ENCODE measurements at places on chromosomes 6 and 20.

DNA sequence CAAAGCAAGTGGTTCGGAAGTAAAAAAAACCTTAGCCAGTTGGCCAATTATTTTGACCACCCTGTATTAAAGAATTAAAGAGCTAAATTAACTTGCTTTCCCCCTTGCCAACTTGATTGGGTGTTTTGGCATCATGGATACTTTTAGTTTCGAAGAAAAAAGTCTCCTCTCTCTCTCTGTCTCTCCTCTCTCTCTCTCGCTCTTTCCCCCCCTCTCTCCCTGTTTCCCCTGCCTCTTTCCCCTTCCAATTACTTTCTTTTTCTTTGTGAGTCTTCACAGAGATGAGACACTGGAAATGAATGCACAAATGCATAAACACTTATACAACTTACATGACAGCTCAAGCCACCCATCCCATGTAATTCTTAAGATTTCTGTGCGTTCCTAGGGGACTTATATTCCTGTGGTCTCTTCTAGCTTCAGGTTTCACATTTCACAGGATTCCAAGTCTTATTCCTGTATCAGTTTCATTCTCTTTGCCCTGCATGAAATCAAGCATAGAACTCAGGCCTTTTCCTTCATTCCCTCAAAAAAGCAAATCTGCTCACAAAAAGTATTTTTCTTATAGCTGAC, 32.9 kb upstream of the EYA4 start:
- DNase-seq = no peak

DNA sequence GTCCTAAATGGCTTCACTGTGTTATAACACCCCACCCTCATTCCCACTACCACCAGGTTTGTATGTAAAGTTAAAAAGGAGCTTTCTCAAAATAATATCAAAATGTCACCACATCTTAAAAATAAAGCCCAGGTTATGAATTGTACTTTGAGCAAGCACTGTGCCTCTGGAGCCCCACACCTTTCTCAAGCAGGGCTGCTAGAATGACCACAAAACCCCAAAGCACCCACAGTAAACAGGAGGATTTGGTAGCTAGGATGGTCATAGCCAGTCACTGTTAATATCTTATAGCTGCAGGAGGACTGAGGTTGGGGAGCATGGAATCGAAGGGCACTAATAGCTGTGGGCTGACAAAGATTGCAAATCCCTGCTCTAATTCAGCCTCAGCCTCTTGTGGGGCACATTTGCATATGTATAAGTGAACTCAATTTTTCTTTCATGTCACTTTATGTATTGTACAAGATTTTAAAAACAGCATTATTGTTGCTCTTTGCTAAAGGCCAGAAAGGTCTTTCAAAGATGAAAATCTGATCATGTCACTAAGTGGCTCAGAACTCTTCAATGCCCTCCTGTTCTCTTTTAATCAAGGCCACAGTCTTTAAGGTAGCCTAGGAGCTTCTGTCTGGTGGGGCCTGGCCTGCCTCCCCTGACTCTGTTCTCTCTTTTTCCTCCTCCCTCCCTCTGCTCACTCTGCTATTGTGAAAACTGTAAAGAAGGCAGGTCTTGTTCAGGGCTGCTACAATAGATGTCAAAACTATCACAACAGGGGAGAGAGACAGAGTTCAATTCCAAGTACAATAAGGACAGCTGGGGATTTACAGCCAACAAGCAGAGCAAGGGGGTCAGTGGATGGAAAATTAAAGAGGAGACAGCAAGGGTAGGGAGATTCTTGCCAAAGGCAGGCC, 101.6 kb downstream of the TMEM200A start:
- no peak for DNase-seq

GRCh38 chr6:84017709-84018452, 15.7 kb upstream of the MRAP2 start:
- no peak for DNase-seq

DNA sequence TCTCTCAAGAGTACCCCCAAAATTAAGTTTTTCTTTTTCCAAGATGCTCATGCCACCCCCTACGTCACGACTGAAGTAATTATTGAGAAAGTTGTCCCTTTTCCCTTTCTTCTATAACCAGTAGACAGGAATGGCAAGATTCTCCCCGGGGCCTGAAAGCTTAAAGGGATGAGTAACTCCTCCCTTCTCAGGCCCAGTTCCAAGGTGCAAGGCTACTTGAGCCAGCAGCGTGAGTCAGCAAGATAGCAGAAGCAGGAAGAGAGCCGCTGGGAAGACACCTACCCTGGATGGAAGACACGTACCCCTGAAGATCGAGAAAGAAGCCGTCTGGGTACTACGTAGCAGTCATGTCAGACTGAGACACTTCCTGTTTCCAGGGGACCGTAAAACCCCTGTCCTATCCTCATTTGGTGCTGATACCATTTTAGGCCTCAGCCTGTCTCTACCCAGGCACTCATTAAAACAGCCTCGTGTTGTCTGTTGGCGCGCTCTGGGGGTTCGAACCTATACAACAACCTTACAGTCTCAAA, 241.0 kb downstream of the ADGRG6 start:
- DNase-seq = peak; percentile 7

DNA sequence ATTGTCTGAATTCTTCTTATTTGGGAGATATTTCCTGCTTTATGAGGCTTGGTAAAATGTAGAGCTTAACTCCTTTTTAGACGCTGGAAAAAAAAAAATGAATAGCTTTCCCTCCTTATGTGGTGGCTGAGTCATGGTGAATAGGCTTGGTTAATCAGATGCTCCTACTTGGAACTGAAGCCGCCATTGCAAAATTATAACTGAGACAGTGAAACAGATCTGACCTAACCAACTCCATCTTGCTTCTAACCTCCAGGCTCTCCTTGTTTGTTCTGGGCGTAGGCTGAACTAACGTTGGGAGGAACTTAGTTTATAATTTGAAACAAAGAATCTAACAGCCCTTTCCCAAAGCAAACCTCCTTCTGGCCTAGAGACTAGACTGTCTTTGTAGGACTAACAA, 43.2 kb upstream of the PLCB4 start:
- no peak for DNase-seq

DNA sequence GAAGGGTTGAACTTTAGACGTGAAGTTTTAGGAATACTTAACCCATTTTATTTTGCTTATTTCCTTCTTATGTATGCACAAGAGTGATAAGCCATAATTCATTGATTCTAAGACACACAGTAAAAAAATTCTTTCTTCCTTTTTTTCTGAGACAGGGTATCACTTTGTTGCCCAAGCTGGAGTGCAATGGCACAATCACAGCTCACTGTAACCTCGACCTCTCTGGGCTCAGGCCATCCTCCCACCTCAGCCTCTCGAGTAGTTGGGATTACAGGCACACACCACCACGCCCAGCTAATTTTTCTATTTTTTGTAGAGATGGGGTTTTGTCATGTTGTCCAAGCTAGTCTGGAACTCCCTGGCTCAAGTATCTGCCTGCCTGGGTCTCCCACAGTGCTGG, 116.6 kb upstream of the RNF24 start:
- DNase-seq = no peak

DNA sequence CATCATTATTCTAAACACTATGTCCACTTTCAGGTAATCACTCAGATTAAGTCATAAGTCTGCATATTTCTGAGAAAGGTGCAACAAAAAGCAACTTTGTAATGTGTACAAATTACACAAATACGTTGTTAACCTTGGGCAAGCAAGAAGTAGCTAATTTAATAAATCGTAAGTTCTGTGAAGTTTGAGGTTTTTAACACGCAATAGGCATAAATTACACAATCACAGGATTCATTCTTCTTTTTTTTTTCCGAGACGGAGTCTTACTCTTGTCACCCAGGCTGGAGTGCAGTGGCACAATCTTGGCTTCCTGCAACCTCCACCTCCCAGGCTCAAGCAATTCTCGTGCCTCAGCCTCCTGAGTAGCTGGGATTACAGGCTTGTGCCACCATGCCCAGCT, 57.2 kb upstream of the F13A1 start:
- DNase-seq = no peak

DNA sequence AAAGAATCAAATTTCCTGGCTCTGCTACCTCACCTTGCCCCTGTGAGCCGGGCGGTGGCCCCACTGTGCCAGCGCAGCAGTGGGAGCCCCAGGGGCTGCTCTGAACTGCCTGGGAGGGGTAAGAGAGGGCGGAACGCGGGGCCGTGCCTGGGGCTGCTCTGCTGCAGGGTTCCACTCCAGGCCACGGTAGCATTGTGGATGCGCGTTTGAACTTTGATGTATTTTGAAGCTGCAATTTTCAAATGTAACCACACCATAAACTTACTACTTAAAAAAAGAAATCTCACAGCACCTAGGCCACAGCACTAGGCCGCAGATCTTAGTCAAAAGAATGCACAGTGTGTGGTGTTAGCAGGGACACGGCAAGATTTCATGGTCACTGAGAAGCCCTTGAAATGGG, 57.5 kb downstream of the PRDM1 start:
- no peak for DNase-seq

GRCh38 chr6:27893836-27894807, 18.1 kb downstream of the OR2B2 start:
- DNase-seq = peak; percentile 82

- peak; percentile 15 for DNase-seq
Observed at GRCh38 chr6:162385980-162386379, 341.6 kb downstream of the PRKN start.

DNA sequence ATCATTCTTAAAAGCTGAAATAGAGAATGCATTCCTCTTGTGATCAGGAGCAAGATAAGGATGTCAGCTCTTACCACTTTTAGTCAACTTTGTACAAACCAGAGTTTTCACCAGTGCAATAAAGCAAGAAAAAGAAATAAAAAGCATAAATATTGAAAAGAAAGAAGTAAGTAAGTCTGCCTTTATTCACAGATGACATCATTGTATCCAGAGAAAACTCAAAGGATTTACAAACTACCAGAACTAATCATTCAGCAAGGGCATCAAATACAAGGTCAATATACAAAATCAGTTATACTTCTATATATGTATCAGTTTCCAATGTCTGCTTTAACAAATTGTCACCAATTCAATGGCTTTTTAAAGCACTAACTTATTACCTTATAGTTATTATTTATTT, 13.4 kb downstream of the TTLL9 start:
- DNase-seq = no peak

DNA sequence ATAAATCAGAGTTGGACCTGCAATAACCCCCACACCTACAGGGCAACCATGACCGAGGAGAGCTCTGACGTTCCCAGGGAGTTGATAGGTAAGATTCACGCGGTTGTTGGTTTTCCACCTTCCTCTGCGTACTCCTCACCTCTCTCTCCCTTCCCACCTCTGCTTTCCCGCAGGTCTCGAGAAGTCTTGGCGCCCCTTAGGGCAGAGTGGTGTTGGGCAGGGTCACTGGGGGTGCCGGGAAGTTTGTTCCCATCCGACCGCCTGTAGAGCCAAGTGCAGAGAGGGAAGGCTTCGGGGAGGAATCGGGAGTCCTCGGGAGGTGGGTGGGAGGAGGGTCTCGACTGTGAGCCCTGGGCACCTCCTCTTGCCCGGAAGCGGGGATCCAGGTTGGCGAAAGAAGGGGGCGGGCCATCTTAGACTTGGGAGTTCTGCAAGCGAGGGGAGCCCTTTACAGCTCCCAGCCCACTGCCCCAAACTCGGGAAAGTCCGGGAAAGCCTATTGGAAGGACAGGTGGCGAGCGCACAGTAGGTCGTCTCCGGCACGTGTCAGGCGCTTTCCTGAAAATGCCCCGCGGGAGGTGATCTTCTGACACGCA, 672 bp downstream of the CARMIL1 start:
- DNase-seq = peak; percentile 26

GRCh38 chr6:160430751-160431150, 82.6 kb downstream of the SLC22A3 start:
- no peak for DNase-seq

DNA sequence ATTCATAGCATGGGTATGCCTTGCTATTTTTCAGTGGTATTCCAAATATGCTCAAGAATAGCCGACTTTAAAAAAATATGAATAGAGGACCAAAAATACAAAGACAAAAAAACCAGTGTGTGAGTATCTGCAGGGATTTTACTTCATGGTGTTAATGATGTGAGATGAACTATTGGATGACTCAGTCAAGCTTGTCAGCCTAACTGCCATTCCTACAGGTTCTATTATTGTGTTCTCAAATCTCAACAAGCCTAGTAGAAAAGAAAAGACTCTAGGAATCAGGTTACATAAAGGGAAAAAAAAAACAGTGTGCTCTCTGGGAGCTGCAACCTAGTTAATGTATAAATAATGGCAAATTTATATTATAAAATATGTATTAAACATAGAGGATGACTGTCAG, 588.4 kb upstream of the BTBD3 start:
- no peak for DNase-seq

DNA sequence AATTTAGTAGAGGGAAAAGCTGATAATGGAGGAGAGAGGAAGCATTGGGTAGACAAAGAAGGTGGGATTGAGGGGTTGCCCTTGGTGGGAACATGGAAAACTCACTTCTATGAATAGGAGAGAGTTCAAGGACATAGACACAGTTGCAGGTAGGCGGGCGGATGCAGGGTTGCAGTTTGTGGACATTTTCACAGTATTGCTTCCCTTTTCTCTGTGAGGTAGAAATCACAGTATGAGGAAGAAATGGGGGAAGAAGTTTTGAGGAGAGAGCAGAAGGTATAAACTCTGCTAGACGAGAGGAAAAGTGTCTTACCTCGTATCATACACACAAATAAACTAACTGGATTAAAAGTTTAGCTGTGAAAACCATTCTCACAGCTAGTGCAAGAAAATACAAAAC, 200.7 kb upstream of the ECI2 start:
- DNase-seq = no peak

- no peak for DNase-seq
Observed at GRCh38 chr20:48965189-48965910, 43.8 kb downstream of the ARFGEF2 start.

GRCh38 chr6:92126983-92127382, 1292.4 kb downstream of the EPHA7 start:
- DNase-seq = no peak

- DNase-seq = no peak
Observed at GRCh38 chr6:44983467-44984365, 344.4 kb upstream of the RUNX2 start.

- no peak for DNase-seq
Observed at GRCh38 chr6:45698046-45698445, 317.6 kb downstream of the CLIC5 start.

DNA sequence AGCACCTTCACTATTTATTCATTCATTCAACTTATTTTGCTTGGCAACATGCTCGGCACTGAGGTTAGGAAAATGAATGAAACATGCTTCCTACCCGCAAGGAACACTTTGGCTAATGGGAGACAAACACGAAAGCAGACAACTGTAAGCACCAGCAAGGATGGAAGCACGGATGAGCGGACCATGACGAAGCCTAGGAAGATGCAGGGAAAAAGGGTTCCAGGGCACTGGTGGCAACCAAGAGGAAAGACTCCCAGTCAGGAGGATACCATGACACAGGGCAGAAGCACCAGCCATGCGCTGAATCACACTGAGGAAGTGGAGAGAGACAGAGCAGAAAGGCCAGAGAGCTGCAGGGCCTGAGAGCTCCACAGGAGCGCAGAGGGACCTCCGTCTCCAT, 9.8 kb downstream of the PDE10A start:
- no peak for DNase-seq

DNA sequence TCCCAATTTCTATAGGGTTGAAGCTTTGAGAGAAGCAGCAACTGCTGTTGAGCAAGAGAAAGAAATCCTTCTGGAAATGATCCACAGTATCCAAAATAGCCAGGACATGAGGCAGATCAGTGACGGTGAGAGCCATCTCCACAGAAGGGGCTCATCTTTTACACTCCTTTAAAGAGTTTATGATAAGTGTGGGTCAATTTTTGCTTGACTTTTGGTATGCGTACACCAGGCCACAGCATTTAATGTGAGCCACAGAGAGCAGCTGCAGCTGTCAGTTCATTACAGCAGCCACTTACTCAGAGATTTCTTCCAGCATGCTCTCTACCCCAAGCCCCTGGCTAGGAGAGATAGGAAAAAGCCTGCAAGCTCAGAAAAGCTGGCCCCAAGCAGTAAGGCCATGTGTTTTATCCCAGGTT, 9.9 kb downstream of the BAG2 start:
- DNase-seq = no peak

- no peak for DNase-seq
Observed at GRCh38 chr20:40196846-40197436, 492.1 kb downstream of the MAFB start.
